ENCODE measurements at places on chromosomes 12 and 14.

GRCh38 chr12:76242813-76243550 is 105.2 kb downstream of the BBS10 start:
- no peak for DNase-seq

DNA sequence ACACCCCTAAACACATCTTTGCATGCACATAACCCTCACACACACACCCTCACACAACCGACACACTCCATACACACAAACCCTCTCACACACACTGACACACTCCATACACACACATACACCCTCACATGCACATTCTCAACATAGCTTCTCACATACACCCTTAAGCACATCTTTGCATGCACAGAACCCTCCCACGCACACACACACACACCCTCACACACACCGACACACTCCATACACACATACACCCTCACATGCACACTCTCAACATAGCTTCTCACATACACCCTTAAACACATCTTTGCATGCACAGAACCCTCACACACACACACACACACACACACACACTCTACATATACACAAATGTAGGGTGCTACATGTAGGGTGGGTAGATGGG is 72.5 kb upstream of the NOS1 start:
- DNase-seq: no peak

DNA sequence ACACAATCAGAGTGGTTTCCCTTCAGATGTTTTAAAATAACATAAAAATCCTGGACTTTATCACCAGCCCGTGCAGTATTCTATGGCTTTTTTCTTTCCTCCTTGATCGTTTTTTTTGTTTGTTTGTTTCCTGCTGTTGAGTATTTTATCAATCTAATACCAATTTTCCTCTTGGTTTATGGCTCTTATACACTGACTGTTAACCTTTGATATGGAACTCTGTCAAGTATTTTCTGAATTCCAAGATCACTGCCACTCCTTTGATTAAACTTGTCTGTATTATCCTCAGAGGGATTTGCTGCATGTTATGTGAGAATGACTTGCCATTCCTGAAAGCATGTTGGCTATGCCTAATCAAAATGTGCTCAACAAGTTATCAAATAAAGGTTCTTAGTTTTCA is 88.4 kb downstream of the PELI2 start:
- DNase-seq: no peak

DNA sequence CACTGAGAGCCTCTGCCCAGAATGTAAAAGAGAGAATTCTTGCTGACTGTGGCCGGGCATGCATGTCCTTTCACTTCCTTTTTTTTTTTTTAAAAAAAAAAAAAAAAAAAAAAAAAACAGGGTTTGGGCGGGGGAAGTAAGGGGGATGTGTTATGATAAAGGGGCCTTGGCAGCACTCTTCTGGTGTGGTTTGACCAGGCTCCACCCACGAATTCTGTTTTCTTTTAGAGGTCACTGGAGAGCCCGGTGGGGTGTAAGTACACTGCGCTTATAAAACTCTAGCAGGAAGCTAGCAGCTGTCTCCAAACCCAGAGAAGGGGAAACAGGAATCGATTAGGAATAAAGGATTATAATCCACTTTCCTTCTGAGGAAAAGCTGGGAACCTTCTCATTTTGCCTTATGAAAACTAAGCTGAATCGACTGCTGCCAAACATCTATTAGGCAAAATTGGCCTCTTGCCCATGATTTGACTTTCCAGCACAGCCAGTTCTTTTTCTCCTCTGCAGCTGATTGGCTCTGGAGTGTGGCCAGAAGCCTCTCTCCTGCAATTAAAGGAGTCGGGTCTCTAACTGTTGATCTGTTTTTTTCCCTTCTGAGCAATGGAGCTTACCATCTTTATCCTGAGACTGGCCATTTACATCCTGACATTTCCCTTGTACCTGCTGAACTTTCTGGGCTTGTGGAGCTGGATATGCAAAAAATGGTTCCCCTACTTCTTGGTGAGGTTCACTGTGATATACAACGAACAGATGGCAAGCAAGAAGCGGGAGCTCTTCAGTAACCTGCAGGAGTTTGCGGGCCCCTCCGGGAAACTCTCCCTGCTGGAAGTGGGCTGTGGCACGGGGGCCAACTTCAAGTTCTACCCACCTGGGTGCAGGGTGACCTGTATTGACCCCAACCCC is 27.7 kb upstream of the HIGD1C start:
- peak; percentile 81 for DNase-seq

DNA sequence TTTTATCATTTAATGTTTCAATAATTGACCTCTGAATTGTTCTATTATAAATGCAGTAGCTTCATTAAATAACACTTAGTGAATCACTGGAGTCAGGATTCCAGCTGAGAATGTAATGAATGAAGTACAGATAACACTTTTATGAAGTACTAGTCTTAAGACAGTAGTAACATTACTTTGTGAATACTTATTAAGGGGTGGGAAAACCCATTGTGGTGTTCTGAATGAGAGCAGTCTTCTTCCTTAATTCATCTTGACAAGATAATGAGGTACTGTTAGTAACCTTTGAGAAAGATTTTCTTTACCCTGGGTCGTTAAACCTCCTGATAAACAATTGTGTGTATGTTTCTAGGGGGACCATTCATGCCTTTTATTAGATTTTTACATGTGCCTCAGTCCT is 12.7 kb downstream of the NUP107 start:
- DNase-seq: no peak
